HS-5 (cell line): ENCODE measurements at places on chromosomes 4 and X.

- DNase-seq, result no peak
Measured at GRCh38 chr4:16122784-16123183, 39.0 kb upstream of the PROM1 start.

- no peak for DNase-seq
Measured at GRCh38 chrX:153340111-153340510, 6.2 kb downstream of the ZNF275 start.

DNA sequence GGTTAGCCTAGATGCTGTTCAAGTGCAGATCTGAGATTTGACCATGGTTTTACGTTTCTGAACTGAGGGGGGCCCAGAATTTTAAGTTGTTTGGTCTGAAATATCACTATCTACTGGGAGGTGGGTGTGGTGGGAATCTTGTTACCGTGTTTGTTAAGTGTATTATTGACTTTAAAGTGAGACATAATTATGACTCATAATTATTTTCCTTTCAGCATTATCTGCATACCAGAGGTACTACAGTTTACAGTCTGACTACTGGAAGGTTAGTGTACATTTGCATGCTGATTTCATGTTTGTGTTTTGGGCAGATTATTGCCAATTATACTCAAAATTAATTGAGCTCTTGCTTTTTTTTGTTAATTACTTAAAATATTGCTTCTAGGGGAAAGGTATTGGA lies 101.5 kb downstream of the KDM6A start:
- peak; percentile 10 for DNase-seq

GRCh38 chr4:74385386-74385785 lies 20.4 kb downstream of the EREG start:
- DNase-seq, result no peak

- DNase-seq, result no peak
Measured at GRCh38 chrX:22686138-22686541, 313.6 kb upstream of the DDX53 start.

DNA sequence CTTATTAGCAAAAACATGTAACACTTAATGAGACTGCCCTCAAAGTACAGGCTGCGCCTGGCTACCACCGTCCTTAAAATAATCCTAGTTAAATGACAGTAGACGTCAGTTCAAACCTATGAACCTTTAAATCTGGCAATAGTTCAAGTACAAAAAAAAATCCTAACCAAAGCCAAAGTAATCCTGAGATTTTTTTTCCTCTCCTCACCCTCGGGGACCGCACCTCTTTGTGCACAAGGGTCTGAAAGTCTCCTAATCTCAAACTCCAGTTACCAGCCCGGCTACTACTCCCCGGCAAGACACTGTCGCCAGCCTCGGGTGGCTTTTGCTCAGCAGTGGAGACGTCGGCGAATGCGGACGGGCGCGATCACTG lies 439 bp downstream of the SEC31A start:
- DNase-seq, result no peak

GRCh38 chr4:169675825-169676224 lies 55.4 kb downstream of the CLCN3 start:
- DNase-seq, result no peak

GRCh38 chrX:39953879-39954278 lies 143.9 kb downstream of the BCOR start:
- DNase-seq, result no peak

- DNase-seq, result peak; percentile 20
Measured at GRCh38 chr4:127732623-127733328, 2.6 kb downstream of the SLC25A31 start.

- DNase-seq, result no peak
Measured at GRCh38 chr4:8439914-8440491, 520 bp downstream of the ACOX3 start.

GRCh38 chr4:126341927-126342326 lies 1027.2 kb downstream of the FAT4 start:
- no peak for DNase-seq

GRCh38 chrX:30282527-30282926 lies 26.7 kb downstream of the NR0B1 start:
- no peak for DNase-seq

- no peak for DNase-seq
Measured at GRCh38 chrX:38816155-38816554, 14.9 kb downstream of the MID1IP1 start.

DNA sequence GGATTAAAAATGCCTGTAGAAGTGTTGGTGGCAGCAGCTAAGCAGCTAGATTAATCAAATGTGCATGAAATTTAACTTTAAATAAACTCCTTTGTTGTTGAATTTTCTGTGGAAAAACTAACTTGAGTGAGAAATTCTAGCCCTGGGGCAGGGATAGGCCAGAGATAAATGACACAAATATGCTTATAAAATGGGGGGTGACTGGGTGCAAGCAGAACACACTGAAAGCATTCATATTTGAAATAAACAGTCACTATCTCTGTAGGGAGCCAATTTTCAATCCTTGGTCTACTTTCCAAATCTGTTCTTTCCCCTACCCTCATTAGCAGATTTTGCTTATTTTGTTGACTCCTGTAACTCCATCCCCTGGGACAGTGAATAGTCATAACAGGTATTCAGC lies 47.9 kb downstream of the RBPJ start:
- DNase-seq, result no peak

DNA sequence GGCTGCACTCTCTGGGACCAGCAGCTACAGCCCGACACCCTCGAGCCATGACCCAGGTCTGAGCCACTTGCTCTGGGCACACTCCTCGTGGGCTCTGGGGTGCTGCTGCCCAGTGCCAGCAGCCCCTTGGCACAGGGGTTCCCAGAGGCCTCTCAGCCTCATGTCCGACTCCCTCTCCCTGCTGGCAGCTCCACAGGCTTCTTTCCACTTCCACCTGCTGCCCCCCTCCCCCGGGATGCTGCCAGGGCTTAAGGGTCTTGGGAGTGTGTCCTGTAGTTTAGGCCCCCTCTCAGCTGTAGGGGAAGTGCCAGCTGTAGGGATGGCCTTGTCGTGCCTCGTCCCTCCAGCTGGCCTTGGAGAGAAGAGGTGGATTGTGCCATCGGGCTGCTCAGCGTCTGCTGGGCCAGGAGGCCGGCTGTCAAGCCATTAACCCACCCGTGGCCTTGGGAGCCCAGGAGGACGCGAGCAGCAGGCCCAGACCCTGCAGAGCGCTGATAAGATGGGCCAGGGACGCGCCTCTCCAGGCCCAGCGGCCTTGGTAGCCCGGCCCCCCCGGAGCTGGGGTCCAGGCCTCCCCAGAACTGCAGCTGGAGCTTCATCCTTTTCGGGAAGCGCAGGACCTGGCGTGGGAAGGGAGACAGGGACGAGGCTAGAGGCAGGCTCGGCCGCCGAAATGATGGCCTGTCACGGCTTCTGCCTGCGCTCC lies 1.0 kb upstream of the USP27X start:
- DNase-seq, result no peak

DNA sequence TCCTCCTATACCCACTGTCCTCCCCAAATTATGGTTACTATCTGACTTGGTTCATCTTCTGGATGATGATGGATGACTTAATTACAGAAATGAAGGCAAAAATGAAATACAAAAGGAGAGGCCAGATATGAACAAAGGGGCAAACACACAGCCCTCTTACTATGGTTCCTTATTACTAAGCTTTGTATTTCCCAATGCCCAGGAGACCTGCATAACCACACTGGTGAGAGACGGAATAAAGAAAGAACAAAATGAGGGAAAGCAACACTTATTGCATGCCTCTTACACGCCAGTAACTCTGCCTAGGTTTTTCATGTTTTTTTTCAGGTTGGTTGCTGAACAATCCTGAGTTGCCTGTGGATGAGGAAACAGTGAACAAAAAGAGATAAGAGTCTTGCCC lies 120.5 kb downstream of the SLC10A7 start:
- no peak for DNase-seq

- DNase-seq, result no peak
Measured at GRCh38 chr4:30716158-30716557, 4.0 kb upstream of the PCDH7 start.

DNA sequence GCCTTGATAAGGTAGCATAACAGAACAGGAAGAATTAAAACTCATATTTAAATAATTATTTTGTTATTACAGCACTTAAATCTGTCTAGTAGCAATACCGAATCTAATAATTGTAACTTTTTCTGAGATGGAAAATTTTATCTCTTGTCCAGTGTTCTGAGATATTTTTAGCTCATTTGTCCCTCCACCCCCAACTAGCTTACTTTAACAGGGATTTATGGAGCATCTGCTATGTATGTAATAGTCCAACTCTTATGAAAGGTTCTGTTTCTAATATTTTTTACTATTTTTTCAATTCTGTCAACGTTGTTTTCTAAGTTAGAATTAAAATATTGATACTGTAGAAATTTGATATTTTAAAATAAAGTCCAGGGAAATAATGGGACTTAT lies 38.2 kb upstream of the NUDT6 start:
- DNase-seq, result no peak

GRCh38 chrX:147894366-147894963 lies 17.3 kb upstream of the FMR1 start:
- no peak for DNase-seq

DNA sequence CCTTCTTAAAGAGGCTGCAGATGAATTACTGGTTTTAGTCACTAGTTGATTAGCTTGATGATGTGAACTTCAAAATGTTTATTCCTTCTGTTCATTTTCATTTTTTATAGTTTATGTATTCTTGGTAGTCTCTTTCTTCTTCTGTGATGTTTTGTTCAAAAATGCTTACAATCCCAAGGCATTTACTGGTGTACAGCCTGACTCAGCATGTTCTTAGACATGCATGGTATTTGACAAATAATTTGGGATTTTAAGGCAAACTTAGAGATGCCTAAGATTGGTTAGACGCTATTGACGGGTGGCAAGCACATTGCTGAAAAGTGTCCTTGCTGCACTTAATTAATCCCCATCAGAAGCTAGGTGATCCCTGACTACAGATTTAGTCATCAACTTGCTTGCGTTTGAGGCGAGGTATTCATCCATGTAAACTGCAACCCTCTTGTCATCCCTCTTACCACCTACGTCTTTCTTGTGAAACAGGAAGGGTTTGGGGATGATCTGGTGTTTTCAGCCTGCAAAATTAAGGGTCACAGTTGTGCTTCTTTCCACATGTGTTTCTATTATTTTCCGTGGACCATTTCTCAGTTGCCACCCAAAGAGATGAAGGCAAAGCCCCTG lies 331.8 kb downstream of the DKK2 start:
- no peak for DNase-seq

- DNase-seq, result no peak
Measured at GRCh38 chr4:71229477-71230270, 109.1 kb upstream of the SLC4A4 start.

GRCh38 chrX:109716431-109717028 lies 16.5 kb downstream of the ACSL4 start:
- no peak for DNase-seq

GRCh38 chrX:103063191-103063845 lies 653 bp downstream of the BEX1 start:
- no peak for DNase-seq

DNA sequence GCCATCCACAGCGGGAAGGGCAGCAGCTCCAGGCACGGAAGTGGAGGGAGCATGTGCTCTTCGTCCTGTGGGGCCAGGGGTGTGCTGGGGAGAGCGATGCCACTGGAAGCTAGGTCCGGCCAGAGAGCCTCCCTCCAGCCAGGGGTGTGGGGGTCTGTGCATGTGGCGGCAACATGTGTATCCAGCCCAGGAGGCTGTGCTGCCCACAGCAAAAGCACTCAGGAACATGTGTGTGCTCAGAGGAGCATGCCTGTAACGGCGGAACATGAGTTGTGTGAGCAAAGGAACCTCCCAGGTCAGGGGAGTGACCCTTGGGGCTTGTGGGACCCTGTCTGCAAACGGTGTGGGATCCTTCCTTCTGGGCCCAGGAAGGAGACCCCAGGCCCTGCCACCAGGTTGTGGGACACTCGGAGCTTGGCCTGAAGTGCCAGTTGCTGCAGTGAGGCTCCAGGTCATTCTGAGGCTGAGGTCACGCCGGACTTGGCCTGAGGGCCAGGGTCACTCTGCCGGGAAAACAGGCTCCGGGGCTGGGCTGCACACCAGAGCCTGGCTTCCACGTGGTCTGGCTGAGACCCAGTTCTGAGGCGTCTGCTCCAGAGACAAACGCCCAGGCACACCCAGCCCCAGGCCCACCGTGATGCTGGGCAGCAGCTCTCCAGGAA lies 37.2 kb downstream of the CPLX1 start:
- no peak for DNase-seq

DNA sequence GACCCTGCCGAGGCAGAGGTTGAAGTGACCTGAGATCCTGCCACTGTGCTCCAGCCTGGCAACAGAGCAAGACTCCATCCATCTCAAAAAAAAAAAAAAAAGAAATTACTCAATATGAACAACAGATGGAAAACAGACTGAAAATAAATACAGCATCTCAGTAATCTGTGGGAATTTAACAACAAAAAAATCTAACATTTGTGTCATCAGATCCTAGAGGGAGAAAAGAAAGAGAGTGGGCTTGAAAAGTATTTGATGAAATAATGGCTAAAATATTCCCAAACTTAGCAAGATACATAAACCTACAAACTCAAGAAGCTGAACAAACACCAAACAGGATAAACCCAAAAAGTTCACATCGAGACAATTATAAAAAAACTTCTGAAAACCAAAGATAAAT lies 84.7 kb downstream of the CENPC start:
- no peak for DNase-seq

DNA sequence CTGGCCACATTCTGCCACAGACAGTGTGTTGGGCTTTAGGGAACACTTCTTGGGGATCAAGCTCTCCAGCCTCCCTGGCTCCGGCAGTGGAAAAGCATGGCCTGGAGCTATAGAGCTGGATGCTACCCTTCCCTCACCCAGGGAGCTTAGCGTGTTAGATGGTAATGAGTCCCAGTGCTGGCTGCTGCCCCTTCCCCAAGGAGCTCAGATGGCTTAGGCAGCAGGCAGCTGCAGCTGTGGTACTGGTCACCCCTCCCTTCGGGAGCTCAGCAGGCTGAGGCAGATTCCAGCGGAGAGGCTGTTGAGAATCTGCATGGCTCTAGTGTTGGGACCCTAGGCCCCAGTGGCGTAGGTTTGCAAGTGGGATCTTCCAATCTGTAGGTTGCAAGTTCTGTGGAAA lies 19.5 kb downstream of the TMEM144 start:
- DNase-seq, result no peak

GRCh38 chr4:111499706-111500105 lies 645.5 kb upstream of the FAM241A start:
- no peak for DNase-seq

GRCh38 chrX:136047016-136047642 lies 61.9 kb downstream of the SLC9A6 start:
- peak; percentile 38 for DNase-seq

DNA sequence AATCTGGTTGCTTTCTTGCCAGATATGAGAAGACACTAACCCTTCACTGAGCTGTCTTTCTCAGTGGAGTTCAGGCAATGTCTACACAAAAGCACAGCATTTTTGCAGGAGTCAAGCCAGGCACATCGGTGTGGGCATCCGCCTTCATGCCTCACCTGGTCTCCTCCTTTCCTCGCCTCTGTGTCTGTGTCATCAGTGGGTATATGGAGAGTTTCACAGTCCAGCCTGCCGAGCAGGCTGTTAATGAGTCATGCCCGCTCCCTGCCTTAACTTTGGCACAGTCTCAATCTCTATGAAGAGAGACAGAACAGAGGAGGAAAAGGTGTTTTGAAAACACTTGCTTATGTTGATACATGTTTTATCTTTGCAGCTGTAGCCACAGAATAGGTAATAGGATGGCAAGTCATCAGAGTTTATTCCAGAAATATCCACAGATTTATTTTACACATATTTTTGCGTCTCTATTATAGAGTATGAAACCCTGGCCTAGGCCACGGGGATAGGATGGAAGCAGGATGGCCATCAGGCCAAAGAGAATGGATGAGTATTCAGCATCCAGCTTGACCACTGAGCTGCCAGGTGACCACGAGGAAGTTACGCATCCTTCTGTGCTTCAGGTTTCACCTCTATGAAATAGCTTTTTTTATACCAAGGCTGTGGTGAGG lies 32.8 kb upstream of the MAML3 start:
- DNase-seq, result peak; percentile 24

- DNase-seq, result no peak
Measured at GRCh38 chr4:41744572-41745291, 3.8 kb downstream of the PHOX2B start.
